GM03348 (cell line): ENCODE measurements at places on chromosomes 5 and 9.

DNA sequence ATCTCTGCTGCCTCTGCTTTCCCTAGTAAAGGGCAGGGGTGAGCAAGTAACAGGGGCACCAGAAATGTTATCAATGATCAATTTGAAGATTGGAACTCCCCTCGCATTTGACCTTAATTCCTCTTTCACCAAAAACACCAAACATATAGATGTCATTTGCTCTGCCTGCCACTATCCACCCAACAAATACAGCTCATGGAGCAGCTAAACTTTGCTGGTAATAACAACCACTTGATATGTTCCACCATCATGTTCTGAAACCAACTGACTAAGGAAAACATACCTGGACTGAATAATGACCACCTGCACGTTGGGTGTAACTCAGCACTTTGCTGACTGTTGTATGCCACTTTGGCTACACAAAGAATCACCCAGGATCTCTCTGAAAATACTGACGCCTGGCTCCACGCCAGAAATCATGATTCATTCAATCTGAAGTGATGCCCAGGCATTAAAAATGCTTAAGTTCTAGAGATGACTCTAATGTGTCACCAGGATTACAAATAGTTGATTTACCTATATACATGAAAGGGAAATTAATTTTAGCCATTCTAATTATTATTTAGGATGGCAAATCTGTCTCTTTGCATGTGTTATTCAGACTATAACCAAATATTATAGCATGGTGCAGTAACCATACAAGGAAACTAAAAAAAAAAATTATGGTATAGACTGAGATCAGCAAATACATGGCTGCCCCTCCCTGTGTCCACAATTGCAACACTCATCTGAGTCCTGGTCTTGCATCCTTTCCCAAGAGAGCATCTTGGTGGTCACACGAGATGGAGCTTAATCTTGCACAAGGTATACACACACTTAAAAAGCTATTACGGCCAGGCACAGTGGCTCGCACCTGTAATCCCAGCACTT, 43.1 kb upstream of the TTC39B start:
- DNase-seq, result no peak

GRCh38 chr9:23606107-23606506, 219.9 kb downstream of the ELAVL2 start:
- no peak for DNase-seq

- DNase-seq, result no peak
Measured at GRCh38 chr5:2999926-3000325, 248.4 kb upstream of the IRX2 start.

DNA sequence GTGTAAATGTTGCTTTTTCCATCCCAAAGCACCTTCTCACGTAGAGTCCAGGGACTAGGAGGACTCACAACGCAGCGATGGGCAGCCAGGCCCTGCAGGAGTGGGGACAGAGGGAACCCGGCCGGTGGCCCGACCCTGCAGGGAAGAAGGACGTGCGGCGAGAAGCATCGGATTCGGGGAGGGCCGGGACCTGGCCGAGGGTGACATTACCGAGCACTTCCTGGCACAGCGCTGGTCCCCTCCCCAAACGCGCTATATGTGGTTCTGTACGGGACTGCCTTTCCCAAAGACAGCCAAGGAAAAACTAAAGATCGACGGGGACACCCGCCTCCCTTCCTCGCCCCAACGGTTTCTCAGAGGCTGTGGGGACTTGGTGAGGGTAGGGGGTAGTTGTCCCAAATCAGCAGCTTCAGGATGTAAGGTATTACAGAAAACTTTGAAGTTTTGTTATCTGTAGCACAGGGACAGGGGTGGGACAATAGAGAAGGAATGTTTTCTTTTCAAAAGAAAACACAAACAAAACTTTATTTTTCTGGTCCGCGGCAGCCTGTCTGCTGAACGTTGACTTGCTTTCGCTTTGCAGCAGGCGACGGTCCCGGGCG, 887 bp upstream of the MAP3K1 start:
- DNase-seq, result peak; percentile 11

- DNase-seq, result no peak
Measured at GRCh38 chr9:125293134-125293533, 31.5 kb downstream of the GAPVD1 start.

- DNase-seq, result no peak
Measured at GRCh38 chr5:151458314-151458713, 10.9 kb downstream of the SLC36A1 start.

GRCh38 chr5:159752622-159753275, 163.5 kb upstream of the ADRA1B start:
- no peak for DNase-seq

DNA sequence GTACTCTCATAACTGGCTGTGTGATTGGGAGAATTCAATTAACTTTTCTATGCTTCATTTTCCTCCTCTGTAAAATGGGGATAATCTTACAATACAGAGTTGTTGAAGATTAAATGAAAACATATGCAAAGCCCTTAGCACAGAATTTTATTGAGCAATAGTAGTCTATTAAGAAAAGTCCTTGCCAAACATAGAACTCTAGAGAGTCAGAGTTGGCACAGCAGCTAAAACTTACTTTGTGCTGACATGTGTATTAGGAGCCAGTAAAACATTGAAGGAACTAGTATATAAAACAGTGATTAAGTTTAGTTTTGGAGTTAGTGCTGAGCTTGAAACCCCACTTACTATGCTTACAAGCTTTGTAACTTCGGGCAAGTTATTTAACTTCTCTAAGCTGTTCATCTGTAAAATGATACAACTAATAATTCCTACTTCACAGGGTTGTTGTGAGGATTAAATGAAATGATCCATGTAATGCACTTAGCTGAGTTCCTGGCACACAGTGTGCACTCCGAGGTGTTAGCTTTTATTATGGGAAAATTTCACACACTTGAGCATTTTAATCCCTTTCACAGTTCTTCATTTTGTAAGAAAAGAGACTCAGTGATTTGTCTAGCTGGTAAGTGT, 20.0 kb upstream of the GRIN3A start:
- DNase-seq, result no peak

- DNase-seq, result peak; percentile 88
Measured at GRCh38 chr5:33049842-33050241, 338.7 kb downstream of the NPR3 start.
